ENCODE measurements at places on chromosomes 13 and 19.

DNA sequence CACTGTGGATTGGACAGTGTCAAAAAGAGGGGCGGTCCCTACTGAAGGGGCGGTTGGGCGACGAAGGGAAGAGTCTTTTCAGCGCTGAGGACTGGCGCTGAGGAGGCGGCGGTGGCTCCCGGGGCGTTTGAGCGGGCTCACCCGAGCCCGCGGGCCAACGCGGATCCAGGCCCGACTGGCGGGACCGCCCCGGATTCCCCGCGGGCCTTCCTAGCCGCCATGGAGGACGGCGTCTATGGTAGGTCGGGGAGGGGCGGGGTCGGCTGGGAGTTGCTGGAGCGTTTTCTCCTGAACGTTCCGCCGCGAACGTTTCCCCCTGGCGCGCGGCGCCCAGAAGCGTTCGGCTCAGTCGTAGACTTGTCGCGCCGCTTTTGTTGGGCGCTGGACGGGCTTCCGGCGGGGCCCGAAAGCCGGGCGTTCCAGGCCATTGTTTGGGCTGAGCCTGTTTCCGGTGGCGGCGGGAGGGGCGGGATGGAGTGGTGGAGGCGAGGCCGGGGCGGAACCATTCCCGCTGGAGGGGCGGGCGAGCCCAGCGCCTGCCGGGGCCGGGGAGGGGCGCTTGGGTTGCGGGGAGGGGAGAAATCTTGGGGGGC, at the start of gene CYTH2:
Gene CYTH2, plus strand, starts transcription at position 81 of the 593 bp plus-strand sequence. Its CDS starts 139 bp downstream, at position 220.
- peak; percentile 29 for DNase-seq

GRCh38 chr13:39378306-39378705, 224.7 kb downstream of the LHFPL6 start:
- no peak for DNase-seq

DNA sequence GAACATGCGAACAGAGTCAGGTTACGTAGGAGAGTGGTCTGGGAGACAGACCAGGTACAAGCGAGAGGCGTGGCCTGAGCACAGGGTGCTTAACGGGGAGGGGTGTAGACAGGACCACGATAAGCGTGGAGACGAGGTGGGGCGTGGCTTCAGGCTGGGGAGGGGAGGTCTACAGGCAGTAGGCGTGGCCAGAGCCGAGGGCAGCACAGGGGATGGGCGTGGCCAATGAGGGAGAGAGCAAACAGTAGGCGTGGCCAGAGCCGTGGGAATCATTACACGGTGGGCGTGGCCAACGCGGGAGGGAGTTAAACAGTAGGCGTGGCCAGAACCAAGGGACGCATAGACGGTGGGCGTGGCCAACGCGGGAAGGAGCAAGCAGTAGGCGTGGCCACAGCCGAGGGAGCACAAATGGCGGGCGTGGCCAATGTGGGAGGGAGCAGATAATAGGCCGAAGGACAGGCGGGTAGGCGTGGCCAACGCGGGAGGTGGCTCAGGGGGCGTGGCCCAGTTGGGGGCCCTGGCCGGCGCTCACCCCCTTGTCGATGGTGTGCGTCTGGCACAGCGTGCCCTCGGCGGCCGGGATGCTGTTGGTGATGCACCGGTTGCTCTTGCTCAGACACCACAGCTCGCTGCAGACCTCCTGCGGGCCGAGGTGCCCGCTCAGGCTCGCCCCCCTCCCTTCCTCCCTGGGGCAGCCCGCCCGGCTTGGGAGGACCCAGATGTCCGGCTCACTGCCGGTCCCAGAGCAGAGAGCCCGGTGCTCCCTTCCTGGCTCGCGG, 15.2 kb upstream of the MYO1F start:
- peak; percentile 91 for DNase-seq

- DNase-seq = no peak
Measured at GRCh38 chr13:97316390-97316789, 94.3 kb downstream of the MBNL2 start.

- DNase-seq = no peak
Measured at GRCh38 chr19:47274891-47275761, 441 bp downstream of the INAFM1 start.

- DNase-seq = no peak
Measured at GRCh38 chr13:38854226-38854625, 136.4 kb downstream of the STOML3 start.

- no peak for DNase-seq
Measured at GRCh38 chr19:18828786-18829185, 3.0 kb upstream of the UPF1 start.

DNA sequence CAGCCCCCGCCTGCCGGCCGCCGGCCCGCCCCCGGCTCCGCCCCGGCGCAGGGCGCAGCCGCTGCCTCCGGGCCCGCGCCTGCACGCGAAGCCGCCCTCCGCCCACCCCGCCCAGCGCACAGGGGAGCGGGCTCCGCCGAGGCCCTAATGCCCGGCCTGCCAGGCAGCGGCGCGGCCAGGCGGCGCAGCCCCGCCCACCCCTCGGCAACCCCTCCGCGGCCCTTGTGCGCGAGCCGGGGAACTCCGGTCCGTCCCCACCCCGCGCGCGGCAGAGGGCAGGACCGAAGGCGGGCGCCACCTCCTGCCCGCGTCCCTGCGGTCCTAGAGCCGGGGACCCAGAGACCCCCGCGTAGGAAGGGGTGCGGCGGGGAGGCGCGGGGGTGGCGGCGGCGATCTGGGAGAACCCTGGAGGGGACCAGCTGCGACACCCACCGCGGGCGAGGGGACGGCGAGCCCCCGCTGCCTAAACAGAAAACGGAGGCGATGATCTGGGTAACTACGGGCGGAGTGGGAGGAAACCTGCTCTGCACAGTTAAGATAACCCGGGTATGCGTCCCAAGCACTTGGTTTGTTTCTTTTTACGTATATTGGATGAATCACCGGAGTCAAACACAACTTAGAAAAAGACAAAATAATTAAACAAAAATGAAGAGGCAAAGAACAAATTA, 350 bp upstream of the USP12 start:
- peak; percentile 71 for DNase-seq

DNA sequence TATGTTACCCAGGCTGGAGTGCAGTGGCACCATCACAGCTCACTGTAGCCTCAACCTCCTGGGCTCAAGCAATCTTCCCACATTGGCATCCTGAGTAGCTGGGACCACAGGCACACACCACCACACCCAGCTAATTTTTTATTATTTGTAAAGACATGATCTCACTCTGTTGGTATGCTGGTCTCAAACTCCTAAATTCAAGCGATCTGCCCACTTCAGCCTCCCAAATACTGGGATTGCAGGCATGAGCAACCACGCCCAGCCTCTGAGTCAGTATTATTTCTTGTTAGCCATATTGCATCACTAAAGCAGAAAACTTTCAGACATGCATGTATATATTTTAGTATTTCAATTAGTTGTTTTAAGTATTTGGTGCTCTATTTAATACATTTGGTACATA, 376.4 kb downstream of the GPC6 start:
- no peak for DNase-seq

- no peak for DNase-seq
Measured at GRCh38 chr13:47186471-47186870, 289.6 kb upstream of the HTR2A start.

DNA sequence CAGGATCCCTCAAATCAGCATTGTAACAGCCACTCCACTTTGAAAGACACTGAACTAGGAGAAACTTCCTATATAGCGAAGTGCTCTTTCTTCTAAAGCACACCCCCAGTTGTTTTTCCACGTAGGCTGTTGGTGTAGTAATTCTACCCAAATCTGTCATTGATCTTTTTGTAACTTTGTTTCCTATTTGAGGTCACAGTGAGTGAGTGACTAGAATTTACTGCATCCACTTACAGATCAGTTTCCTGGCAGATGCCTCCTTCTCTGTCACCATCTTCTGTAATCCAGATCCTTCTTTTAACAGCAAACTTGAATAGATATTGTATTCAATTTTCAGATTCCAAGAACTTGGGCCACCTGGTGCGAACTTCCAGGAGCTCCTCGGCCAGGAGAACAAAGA, 15.3 kb downstream of the ZAR1L start:
- no peak for DNase-seq

DNA sequence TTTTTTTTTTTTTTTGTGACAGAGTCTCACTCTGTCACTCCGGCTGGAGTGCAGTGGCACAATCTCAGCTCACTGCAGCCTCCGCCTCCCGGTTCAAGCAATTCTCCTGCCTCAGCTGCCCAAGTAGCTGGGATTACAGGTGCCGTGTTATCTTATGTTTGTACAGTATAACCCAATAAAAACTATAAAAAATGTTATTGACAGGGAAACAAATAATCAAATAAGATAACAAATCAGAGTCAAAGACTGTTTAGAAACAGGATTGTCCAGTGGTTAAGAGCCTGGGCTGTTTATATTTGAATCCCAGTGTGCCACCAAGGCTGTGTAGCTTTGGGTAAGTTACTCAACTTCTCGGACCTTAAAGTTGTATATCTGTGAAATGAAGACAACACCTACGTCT, 19.1 kb upstream of the LMTK3 start:
- no peak for DNase-seq

- no peak for DNase-seq
Measured at GRCh38 chr19:2219726-2220125, 16.4 kb downstream of the PLEKHJ1 start.

DNA sequence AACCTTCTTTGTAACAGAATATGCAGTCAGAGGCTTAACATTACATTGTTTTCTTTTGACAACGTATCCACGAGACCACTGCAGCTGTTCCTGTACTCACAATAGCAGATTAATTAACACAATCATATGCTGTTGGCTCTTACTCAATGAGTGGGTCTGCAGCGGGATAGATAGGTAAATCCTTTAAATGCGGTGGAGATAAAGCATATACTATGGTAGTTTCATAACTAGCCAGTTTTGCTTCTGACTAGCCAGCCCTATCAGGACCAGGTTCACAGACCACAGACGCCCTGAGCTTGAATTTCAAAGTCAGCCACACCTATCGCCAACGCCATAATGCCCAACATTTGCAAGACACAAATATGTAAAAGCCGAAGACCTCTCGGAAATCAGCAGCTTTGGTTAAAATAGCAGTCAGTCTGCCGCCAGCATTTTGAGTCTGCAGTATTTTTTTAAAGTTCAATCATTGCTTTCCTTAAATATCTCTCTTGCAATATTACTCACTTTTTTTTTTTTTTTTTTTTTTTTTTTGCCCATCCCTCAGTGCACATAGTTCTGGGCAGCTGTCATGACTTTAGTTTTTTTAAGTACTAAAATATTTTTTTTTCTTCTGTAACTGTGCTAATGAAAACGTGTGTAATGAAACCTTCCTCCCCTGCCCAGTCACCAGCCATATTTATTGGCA, 120.5 kb downstream of the ZNF536 start:
- DNase-seq = no peak

DNA sequence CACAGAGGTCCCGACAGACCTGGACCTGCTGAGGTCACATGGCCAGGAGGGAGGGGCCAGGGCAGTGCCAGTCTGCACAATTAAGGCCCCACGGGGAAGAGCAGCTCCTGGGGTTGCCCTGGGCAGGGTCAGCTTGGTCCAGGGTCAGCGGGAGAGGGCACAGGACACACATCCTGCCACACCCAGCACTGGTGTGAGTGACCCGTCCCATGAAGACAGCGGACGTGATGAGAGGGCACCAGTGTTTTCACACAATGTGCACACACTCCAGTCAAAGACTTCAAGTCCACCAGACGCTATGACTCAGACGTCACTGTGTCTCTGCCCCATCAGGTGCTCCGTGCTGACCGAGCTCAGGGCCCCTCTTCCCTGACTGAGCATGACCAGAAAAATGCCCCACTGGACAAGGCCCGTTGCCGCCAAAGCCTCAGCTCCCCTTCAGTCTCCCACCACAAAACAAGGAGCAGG, 4.2 kb downstream of the TMEM259 start:
- DNase-seq = no peak

GRCh38 chr19:19064811-19065745, 1.3 kb downstream of the SLC25A42 start:
- DNase-seq = no peak

DNA sequence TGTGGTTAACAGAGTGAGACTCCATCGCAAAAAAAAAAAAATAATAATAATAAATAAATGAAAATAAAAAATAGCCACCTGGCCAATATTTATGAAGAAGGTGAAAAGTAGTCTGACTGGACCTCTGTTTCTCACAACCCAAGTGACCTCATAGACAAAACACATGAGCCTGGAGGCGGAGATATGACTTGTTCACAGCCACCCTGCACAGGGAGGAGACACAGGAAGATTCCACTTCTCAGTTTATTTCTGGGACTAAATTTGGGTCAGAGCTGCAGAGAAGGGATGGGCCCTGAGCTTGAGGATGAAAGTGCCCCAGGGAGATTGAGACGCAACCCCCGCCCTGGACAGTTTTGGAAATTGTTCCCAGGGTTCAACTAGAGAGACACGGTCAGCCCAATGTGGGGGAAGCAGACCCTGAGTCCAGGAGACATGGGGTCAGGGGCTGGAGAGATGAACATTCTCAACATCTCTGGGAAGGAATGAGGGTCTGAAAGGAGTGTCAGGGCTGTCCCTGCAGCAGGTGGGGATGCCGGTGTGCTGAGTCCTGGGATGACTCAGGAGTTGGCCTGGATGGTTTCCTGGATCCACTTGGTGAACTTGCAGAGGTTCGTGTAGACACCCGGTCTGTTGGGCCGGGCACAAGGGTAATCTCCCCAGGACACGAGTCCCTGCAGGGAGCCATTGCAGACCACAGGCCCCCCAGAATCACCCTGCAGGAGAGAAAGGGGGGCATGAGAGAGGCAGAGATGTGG, 9.6 kb downstream of the KLK5 start:
- no peak for DNase-seq

Measured in activated naive CD8-positive, alpha-beta T cell treated with anti-CD3 and anti-CD28 coated beads, Interleukin-2, amount 50 U/mL, for 16 hours (primary cell).